ENCODE measurements at places on chromosomes 2 and 18.

DNA sequence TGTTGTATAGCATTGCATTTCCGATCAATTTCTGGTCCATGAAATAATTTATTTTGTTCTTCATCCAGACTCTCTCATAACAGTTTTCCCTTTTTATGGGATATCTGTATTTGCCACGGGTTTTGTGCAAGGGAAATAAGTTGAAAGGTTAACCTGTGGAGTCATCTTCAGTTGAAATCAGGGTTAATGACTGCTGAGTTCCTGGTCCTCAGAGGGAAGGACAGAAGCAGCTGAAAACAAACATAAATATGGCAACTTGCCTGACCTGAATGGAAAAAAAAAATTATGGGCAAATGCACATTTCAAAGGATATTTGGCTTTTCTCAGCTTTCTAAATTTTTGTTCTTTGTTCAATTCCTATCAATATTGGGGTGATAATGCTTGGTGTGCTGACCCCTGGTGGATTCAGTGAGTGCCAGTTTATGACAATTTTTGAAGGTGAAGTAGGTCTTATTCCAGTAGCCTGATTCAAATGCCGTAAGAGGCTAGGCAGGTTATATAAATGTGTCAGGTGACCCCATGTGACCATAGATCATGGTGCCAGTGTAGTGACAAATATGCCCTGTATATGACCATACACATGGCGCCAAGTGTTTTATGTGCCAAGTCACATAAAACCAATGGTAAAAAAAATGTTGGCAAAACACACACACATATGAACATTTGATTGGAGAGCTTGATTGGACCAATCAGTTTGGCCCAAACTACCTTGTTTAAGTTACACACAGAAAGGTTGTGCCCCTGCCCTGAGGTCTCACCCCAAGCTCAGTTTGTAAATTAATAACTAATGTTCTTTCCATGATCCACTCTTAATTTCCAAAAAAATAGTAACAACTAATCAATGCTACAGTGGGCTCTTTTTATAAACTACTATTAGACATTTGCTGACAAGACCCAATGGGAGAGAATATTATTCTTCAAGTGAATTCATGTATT, 47.6 kb upstream of the FAM124B start:
- no peak for DNase-seq

- DNase-seq = no peak
Measured at GRCh38 chr2:106575955-106576354, 88.8 kb downstream of the CD8B2 start.

DNA sequence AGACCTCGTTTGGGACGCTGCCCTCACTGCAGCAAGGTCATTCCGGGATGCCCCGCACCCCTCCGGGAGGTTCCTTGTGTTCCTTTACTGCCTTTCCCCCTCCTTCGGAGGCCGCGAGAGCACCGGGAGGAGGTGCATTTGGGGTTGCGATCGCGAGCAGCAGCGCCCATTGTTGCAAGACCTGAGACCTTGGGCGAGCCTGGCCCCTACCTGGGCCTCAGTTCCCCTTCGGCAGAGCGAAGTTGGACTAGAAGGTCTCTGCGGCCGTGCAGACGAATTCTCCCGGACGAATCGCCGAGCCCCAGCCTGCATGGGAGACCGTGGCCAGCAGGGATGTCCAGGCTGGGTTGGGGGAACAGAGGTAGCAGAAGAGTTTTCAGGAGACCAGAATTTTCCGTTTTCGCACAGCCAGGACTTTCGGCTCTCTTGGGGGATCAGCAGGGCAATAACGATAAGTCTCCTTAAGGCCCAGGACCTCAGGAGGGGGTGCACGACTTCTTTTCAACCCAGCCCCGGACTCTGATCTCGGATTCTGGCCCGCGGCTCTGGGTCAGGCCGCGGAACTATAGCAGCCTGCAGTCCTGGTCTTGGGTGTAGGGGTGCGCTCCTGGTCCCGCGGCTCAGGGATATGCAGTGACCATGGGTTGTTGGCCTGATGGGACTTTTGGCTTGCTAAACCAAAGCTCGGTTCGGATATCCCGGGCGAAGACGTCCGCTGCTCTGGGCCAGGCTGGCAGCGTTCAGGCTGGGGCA, 2.8 kb downstream of the GDF7 start:
- no peak for DNase-seq

DNA sequence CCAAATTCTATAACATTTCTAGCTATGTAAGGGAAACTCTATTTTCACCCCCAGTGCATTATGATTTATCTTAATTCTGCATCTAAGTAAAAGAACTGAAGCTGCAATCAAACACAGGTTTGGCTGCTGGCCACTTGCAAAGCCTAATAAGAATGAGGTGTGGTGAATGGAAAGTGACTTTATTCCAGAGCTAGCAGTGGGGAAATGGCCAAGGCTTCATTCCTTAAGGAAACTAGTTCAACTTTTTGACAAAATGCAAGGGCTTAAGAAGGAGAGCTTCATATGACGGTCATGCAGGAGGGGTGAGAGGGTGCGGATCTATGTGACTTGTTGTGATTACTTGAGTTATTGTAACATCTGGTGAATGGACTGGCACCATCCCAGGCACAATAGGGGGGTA, 1802.0 kb downstream of the SUCLG1 start:
- DNase-seq = no peak

DNA sequence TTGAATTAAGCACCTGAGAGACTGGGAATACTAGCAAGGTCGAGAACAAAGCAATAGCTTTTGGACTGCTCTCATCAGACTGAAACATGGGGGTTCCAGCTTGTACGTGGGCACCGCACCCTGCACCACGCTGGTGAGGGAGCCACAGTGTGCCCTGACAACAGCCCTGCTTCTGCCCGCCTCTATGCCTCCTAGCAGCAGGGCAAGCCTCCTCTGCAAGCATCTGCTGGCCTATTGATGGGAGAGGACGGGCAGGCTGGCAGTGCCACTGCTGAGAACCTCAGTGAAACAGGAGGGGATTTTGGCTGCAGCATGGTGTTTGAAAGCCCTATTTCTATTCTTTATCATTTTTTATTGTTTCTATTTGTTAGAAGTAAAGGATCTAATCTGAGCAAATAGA, 146.1 kb upstream of the OTOS start:
- DNase-seq = no peak

- DNase-seq = no peak
Measured at GRCh38 chr2:12032398-12032797, 286.0 kb downstream of the LPIN1 start.

DNA sequence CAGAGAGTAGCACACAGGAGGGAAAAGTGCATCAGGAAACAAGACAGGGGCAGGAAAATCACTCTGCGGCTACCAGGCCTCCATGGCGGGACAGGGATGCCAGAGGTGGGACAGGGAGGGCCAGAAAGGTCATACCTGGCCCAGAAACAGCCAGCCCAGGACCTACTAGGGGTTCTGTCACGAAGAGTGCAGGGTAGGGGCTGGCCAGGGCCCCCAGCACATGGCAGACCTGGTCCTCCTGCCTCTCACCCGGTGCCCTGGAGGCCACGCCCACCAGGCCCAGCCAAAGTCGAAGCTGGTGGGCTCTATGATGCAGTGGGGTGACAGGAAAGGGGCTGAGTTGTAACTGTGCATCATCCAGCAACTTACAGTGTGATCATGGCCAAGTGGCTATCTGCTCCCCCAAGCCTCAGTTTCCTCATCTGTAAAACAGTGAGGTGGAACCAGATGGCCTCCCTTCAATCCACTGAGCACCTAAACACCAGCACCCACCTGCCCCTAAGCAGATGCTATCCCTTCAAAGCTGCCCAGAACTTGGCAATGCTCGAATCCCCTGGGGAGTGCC, 10.6 kb downstream of the CYP26B1 start:
- DNase-seq = no peak

DNA sequence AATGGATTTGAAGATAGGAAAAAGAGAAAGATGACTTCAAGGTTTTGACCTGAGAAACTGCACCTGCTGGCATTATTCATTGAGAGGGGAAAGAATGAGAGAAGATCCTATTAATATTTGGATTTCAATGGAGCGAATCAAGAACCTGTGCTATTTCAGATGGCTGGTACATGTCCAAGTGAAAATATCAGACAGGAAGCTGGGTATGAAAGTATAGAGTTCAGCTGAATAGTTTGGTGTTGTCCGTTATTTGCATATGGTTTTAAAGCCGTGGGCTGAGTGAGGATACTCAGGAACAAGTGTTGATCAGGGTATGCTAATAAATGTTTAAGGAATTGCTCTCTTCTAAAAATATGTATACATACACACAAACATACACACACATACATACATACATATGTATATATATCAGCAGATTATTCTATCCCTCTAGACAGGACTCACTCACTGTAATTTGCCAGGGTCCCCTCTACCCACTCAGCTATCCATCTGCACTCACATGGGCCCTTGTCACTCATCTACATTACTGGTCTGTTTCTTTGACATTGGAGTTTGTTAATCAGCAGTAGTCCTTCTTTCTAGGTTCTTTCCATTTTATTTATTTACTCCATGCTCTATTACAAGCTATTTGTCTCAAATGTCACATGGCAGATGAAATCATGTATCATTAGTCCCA, 33.9 kb upstream of the IKZF2 start:
- no peak for DNase-seq

GRCh38 chr2:166127217-166128155, at the start of gene SCN1A:
SCN1A (minus strand) TSS chr2:166128020; CDS start chr2:166073621, 54,399 bp downstream.
- DNase-seq = no peak

DNA sequence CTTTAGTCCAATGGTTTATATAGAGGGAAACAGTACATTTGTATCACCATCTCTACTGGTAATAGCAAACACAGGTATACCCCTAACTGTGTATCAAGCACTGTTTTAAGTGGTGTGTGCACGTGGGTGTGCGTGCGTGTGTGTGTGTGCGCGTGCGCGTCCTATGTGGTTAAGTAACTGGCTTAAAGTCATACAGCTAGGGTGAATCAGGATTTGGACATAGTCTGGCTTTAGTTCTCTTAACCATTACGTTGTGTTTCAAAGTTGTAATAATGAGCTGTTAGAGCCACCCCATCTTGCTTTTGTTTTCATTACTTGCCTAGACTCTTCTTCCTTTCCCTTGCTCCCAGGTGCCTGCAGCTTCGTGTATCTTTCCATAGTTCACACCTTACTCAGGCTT, 2.1 kb downstream of the HADHB start:
- no peak for DNase-seq

GRCh38 chr2:20531633-20532262, 84.9 kb downstream of the RHOB start:
- no peak for DNase-seq

- DNase-seq = no peak
Measured at GRCh38 chr18:3725115-3725514, 275.1 kb downstream of the TGIF1 start.

GRCh38 chr18:36602071-36602470, 226.7 kb downstream of the TPGS2 start:
- DNase-seq = no peak

- no peak for DNase-seq
Measured at GRCh38 chr18:49529596-49529995, 32.3 kb upstream of the LIPG start.

DNA sequence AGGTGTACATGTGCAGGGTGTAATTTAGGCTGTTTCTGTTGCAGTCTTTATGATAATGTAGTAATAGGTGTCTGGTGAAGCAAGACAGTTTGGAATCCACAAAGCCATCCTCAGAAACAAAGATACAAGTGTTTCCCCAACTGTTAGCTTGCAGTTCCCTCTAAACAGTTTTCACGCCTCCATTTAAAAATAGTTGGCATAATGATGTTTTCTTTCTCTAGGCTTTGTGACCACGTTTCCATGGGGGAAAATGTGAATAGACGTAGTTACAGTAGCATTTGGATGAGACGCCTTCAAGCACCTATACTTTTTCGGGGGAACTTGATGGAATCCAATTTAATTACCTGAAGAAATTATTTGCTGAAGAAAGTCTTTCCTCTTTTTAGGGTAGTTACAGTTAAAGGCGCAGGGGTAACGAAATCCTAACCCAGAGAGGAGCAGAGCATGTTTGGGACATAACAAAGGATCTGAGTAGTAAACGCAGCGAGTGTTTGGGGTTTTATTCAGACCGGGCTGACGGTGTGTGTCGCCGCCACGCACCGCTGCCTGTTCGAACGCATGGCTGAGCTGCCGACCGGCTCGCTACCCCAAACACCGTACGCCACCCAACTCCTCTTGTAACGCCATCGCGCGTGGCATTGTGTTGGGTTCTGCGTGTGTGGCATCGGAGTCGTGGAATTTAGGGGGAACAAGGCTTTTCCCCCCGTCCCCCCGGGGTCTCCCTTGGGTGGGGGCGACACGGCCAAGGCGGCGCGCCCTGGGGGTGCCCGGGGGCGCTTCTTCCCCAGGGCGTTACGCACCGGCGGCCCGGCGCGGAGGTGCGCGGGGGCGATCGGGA, 681 bp upstream of the NRP2 start:
- DNase-seq = no peak

DNA sequence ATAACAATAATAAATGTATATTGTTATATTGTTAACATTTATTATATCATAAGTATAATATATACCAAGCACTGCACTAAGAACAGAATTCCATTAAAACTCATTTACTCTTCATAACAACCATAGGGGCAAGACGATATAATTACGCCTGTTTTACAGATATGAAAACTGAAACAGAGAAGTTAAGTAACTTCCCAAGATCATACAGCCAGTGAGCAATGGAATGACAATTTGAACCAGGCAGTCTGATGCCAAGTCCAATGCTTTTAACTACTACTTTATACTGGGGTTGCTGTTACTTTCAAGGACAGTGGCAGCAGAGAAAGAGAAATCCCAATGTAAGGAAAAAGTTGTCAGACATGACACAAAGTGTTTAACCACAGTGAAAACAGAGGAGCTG, 338.8 kb upstream of the ID2 start:
- no peak for DNase-seq

DNA sequence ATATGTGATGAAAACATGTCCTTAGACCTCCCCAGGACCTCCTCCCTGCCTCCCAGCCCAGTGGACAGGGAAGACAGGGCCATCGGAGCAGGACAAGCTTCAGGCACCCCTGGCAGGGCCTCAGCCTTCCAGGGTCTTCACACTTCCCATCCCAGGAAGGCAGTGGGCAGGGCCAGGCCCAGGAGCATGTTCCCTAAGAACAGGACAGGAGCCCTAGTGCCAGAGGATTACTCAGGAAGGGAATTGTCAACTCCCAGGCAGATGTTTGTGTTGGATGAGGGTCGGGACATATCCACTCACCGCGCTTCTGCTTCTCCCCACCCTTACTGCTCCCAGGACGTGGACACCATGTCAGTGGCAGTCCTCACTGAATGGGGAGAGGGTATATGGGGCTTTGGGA, 138.9 kb downstream of the TNS1 start:
- no peak for DNase-seq

- no peak for DNase-seq
Measured at GRCh38 chr2:134838143-134838620, at the start of gene ACMSD. ACMSD (plus strand) TSS chr2:134838616; CDS start chr2:134838683, 67 bp downstream.

DNA sequence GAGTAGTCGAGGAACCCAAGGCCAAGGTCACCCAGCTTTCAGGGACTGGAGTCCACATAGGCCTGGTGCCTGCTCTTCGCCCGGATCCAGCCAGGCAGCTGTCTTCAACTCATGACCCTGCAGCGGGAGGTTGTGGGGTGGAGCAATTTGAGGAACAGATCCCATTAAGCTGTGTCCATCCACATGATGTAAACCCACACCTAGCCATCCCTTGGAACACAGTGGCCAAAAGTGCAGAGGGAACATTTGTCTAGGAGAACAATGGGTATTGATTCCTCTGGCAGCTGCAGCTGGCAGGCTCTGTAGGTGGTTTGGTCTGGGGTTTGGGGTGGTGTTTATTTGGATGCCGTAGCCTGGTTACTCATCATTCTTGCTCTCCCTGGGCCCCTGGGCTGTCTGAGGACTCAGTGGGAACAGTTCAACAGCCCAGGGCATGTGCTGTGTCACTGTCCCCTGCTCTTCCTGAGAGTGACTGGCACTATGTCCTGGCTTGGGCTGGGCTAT, 99.4 kb downstream of the TFCP2L1 start:
- no peak for DNase-seq

- no peak for DNase-seq
Measured at GRCh38 chr2:110755491-110756078, 23.2 kb downstream of the ACOXL start.
